ENCODE measurements at places on chromosomes 12 and 14. TPM values are rescaled to one million over a fixed set of nuclear protein-coding genes. Genes with fewer than 3 reads are reported as not detected.

SLC39A5 gene
- total RNA-seq: not detected

RHOJ gene
- 7.2 TPM for total RNA-seq

PPP1R3E gene
- total RNA-seq: 10.4 TPM

SLC35F4 gene
- total RNA-seq: 7.6 TPM

KCNC2 gene
- 41.5 TPM for total RNA-seq

POTEM gene
- not detected for total RNA-seq

SLC7A8 gene
- 14.8 TPM for total RNA-seq

BTG1 gene
- 21.5 TPM for total RNA-seq

KLHDC1 gene
- total RNA-seq: 19.8 TPM

IGF1 gene
- total RNA-seq: 12.0 TPM

EIF2S3B gene
- 0.92 TPM for total RNA-seq

CLEC2A gene
- total RNA-seq: not detected

MAP1LC3B2 gene
- total RNA-seq: 2.1 TPM

IAPP gene
- total RNA-seq: not detected

AMN gene
- 0.23 TPM for total RNA-seq

FITM1 gene
- total RNA-seq: not detected

PSME2 gene
- total RNA-seq: 38.8 TPM

TGM1 gene
- total RNA-seq: 3.0 TPM

ZCRB1 gene
- total RNA-seq: 30.7 TPM

AHNAK2 gene
- total RNA-seq: 30.7 TPM

CBLN3 gene
- 0.46 TPM for total RNA-seq

MNAT1 gene
- 93.0 TPM for total RNA-seq

MANSC4 gene
- not detected for total RNA-seq

PAPOLA gene
- 229 TPM for total RNA-seq

RERG gene
- 9.0 TPM for total RNA-seq

GARIN6 gene
- not detected for total RNA-seq

ADAMTS20 gene
- total RNA-seq: 0.46 TPM

ZDHHC22 gene
- 31.1 TPM for total RNA-seq

GUCY2C gene
- not detected for total RNA-seq

NINJ2 gene
- 1.8 TPM for total RNA-seq

EPS8 gene
- 63.4 TPM for total RNA-seq

KCNH3 gene
- 9.2 TPM for total RNA-seq

KRT83 gene
- total RNA-seq: not detected

SERPINA4 gene
- total RNA-seq: not detected

WBP11 gene
- total RNA-seq: 28.4 TPM

MTERF2 gene
- 24.0 TPM for total RNA-seq

SDR9C7 gene
- total RNA-seq: 0.23 TPM

PCED1B gene
- 0.46 TPM for total RNA-seq

CLBA1 gene
- total RNA-seq: 12.9 TPM

TSHR gene
- 0.92 TPM for total RNA-seq

LBHD2 gene
- 1.2 TPM for total RNA-seq

Data from diencephalon (tissue), 1 donor.